ENCODE measurements at places on chromosomes 1 and 21.

DNA sequence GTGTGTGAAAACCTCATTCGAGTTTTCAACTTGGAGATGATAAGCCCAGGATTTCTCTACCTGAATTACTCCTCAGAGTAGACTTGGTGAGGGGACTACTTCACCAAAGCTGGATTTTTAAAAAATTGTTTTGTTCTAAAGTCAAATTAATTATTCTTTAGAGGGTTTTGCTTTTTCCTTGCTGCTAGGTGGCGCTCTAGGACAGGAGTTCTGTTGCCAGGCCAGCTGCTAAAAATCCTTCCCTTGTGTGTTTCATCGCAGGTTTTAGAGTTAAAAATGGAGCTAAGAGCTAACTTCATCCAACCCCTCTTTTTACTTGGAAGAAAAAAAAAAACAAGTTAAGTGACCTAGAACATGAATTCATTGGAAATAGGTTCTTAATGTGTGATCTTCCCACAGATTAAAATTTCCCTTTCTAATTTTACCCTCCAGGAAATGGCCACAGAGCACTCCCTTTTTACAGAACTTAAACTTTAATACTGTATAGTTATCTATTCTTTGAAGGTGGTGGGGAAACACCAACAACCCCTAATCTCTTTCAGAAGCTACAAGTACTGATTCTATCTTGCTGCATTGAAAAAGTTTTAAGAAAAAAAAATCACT is 36.7 kb upstream of the FAM163A start:
- DNase-seq: peak; percentile 37

DNA sequence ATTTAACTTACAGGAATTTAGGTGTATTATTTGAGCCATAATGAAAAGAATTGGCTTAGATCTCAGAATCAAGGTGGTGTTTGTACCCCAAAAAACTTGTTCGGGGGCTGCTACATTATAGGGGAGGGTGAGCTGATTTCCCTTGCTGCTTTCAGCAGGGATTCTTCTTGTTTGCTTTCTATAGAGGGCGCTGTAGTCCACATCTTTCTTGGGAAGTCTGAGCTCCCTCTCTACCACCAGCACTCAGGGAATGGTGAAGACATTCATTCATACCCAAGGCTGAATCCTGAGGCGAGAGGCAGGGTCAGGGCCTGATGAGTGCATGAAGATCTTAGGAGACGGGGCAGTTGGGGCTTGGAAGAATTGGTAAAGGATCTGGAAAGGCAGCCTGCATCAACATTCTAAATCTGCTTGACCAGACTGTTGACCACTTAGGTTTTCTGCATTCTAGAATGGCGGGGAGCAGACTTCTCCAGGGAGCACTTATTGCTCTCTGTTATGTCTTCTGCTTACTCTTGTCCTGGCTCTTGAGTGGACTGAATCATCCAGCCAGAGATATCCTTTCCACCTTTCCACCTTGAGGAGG is 18.9 kb downstream of the SPATA46 start:
- no peak for DNase-seq

GRCh38 chr1:23838401-23838866 is 13.2 kb upstream of the HMGCL start:
- peak; percentile 24 for DNase-seq

DNA sequence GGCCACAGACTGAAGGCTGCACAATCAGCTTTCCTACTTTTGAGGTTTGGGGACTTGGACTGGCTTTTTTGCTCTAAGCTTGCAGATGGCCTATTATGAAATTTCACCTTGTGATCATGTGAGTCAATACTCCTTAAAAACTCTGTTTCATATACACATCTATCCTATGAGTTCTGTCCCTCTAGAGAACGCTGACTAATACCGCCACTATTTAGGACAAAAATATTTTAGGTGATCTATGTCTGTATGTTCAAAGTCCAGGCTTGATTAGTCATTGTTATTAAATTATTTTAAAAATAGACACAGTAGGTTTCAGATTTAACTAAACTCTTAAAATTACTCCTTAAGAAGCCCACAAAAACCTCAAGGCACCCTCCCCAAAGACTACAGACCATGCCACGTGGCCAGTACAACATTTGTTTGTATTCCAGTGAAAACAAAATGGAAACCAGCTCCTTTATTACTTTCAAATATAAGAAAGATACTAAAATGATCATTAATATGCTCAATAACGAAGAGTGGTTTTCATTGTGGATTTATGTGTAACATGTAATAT is 63.1 kb downstream of the TMPRSS15 start:
- DNase-seq: no peak

GRCh38 chr1:26900815-26901511 is 696 bp upstream of the GPATCH3 start:
- no peak for DNase-seq

GRCh38 chr21:32917362-32918135 is 108.2 kb upstream of the OLIG2 start:
- DNase-seq: no peak
